ENCODE measurements at places on chromosomes 1 and 21.
A peak's percentile ranks its signal among the peaks of the same experiment; 100 is the strongest.

DNA sequence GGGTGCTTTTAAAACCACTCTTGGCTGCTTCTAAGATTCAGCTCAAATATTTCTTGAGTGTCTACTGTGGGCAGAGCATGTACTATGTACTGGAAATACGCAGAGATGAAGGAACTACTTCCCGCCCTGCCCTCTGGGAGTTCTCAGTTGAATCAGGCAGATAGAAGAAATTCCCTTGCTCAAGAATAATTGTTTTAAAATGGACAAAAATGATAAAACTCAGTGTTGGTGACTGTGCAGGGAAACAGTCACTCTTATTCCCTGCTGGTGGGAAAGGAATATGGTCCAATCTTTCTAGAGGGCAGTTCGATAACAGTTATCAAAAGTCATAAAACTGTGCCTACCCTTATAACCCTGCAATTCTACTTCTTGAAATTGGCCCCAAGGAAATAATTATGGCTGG lies 16.9 kb upstream of the GRHL3 start:
- no peak for DNase-seq

- no peak for DNase-seq
These were observed 51.7 kb downstream of the ABCA4 start for GRCh38 chr1:94068999-94069918.

DNA sequence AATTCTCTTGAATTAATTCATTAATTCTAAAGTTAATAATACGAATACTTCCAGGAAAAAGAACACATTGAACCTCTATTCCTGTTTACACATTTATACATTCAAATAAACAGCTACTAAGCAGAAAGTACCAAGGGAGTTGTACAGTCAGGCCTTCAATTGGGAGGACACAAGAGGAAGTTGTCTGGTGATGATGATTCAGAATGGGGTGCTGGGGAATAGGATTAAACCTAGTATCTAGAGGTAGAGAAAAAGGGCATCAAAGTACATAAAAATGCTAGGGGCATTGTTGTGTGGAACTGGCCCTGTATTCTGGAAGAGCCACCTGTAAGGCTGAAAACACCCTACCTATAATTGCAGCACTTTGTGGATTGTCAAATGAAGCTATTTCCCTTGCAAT lies 71.7 kb upstream of the MROH9 start:
- DNase-seq, result no peak

DNA sequence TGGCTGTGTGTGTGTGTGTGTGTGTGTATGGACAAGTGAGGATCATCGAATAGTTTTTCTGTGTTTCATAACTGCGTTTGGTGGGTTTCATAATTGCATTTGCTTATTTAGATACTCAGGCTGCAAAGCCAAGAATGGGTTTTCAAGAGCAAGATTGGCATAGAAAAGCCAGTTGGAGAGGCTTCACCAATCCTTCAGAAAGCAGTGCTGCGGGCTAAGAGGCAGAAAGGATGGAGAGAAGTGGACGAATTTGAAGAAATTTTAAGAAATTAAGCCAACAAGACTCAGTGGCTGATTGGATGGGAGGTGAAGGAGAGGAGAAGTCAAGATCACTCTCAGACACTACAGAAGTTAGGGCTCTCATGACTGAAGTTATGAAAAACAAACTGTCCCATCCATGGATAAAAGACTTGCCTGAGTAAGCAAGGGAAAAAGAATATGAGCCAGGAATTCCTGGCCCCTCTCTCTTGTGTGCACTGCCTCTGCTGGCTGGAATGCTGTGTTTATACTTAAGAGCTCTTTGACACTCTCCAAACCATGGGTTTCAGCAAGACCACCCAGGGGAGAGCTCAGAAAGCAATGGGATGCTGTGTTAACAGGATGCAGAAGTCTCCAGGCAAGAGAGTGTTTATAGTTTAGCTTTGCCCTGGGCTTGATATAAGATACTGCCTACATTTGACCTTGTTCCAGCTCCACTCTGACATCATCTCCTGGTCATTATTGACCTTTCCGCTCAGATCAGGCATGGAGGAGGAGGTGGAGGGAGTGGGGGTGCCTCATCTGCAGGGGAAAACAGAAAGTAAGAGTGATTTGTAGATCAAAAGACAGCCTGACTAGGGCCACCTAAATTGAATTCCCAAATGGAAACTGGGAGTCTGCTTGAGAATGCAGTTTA lies 232.0 kb upstream of the PLXNA2 start:
- DNase-seq, result no peak

DNA sequence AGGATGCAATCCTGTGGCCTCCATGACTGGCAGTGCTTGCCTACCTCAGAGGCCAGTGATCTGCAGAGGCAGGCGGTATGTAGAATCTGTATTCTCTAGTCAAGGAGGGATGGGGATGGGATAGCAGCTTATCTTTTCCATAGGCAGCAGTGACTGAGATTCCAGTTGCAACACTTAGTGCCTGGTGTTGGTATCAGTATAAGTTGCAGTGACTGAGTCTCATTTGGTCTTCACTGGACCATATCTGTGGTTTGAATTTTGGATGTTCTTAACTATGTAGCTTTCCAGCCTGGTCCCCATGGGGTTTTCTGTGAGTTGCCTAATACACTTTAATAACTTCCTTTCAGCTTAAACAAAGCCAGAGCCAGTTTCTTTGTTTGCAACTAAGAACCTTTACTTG lies 16.5 kb downstream of the DYRK1A start:
- no peak for DNase-seq

GRCh38 chr1:212555426-212555825 lies 53.1 kb upstream of the ATF3 start:
- no peak for DNase-seq

- peak; percentile 27 for DNase-seq
These were observed 698 bp downstream of the MOV10 start for GRCh38 chr1:112674986-112675727.

DNA sequence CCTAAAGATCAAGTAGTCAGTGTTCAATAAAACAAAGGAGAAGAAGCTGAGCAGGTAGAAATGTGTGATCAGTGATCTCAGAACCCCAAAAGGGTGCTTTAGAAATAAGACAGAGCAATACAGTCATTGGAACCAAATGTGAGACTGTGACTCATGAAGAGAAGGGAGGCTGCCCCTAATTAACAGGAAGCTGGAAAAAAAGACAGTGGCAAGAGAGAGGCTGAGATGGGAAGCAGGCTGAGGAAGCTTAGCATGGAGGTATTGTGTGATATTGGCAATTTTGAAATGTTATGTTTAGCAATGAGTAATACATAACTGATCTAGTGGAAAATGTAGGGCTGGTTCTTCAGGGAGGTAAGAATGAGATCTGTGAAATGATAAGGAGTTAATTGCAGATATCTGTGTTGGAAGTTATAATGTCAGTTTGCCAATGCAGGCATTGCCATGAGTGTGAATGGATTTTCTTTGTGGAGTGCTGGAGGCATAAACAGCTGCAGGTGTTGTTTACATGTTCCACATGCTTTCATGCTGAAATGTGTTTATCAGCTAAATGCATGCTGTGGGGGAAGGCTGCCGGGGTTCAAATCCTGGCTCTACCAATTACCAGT lies 90.6 kb upstream of the CACNA1E start:
- no peak for DNase-seq

DNA sequence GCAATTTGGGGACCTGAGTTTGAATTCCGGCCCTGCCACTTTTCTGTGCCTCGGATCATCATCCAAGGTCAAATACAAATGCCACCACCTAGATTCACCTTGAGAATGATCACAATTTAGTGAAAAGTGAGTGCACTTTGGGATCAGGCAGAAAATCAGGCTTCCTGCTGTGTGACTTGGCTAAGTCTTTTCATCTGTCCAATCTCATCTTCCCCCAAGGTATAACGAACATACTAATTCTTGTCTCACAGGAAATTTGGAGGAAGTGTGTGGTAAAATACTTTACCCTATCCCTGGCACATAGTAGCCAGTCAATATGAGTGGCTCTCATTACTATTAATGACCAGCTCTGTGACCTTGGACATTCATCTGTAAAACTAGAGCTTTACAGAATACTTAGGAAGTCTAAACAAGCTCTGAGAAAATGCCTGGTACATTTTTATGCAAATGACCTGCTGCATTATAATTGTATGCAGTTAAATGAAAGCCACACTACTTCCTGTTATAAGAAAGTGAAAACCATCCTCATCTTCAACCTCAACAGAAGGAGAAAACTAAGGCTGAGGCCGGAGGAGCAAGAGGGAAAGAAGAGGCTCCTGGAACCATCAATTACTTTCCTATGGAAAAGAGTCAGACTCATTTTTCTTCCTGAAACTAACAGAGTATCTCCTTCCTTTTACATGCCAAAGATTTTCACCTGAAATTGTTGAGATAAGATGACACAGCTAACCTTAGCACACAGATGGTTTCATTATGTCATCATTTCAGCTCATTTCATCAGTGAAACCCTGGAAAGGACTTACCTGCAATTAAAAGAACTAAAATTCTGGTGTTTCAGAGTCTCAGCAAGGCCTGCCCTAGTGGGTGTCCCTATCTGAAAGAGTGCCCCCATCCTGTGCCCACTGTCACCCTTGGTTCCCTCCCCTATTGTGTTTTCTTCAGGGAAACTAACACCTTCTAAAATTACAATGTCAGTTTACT lies 32.6 kb upstream of the RGS8 start:
- DNase-seq, result no peak

DNA sequence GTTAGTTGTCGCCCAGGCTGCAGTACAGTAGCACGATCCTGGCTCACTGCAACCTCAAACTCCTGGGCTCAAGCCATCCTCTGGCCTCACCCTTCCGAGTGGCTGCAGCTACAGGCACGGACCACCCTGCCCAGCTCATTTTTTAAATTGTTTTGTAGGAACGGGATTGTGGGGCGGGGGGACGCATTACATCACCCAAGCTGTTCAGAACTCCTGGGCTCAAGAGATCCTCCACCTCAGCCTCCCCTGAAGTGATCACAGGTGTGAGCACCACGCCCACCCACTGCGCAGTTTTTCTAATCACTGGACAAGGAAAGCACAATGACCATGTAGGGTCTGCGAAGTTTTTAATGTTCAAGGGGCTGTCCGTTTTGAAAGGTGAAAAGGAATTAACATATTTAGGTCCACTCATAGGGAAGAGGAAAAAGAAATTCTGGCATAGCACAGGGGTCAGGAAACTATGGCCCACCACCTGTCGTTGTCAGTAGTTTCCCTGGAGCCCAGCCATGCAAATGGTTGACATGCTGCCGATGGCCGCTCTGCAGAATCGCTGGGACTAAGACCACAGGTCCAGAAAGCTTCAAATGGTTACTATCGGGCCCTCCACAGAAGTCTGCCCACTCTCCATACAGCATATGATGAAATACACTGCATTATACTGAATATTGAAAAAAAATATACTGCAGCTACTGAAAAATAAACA lies 26.0 kb downstream of the SETD4 start:
- DNase-seq, result no peak

GRCh38 chr1:45359882-45360513 lies 19.8 kb upstream of the MUTYH start:
- DNase-seq, result peak; percentile 62

GRCh38 chr1:232292239-232292638 lies 337.7 kb downstream of the SIPA1L2 start:
- no peak for DNase-seq

DNA sequence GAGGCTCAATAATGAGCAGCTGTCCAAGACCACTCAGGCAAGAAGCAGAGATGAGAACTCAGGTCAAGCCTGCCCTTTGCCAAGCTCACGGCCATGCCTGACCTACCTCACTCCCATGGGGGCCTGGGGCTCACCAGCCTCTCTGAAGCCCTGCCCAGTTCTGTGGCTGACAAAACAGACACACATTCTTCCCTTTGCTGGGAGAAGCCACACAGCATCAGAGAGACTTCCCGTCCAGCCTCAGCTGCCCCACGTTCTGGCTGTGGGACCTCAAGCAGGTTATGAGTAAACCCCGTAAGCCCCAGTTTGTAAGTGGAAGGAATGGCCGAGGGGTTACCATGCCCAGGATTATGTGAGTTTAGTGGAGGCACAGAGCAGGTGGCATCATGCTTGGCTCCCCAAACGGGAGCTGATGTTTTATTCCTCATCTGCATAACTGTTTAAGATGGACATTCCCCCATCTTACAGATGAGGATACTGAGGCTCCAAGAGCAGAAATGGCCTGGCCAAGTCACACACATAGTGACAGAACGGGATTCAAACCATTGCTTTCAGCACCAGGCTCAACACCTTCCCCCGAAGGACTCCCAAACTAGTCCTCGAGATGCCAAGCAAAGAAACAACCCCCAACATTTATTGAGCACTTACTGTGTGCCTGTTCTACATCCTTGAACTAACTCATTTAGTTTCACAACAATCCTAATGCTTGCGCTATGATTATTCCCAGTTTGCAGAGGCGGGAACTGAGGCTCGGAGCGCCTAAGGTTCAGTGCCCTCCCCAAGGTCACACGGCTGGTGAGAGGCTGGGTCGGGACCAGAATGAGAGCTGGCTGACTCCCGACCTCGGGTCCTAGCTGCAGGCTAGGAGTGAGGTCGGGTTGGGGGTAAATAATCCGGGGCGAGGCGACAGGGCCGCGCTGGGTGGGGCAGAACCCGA lies 49.1 kb upstream of the LAPTM5 start:
- no peak for DNase-seq

DNA sequence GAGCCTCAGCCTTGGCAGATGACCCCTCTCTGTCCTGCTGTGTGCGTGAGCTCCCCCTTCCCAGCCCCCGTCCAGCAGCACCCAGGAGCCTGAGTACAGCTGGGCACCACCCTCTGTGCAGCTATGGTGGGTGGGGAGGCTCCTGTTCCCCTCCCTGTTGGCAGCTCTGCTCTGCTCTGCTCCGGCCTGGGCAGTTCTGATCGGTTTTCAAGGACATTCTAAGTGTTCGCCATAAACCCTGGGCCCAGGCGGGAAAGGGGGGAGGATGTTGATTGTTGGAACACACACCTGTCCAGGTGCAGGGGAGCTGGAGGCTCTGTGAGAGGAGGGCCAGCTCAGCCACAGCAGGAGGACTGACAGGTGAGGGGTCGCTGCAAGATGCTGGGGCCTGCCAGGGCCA lies at the start of gene CLCNKB:
TSS of gene CLCNKB (plus strand) at position 262 of the 400 bp plus-strand sequence. CDS start 711 bp downstream, outside the sequence.
- DNase-seq, result no peak

GRCh38 chr1:67053785-67054772 lies at the start of gene SLC35D1:
SLC35D1 (minus strand) TSS chr1:67054148; CDS start chr1:67054013, 135 bp downstream.
- peak; percentile 80 for DNase-seq

DNA sequence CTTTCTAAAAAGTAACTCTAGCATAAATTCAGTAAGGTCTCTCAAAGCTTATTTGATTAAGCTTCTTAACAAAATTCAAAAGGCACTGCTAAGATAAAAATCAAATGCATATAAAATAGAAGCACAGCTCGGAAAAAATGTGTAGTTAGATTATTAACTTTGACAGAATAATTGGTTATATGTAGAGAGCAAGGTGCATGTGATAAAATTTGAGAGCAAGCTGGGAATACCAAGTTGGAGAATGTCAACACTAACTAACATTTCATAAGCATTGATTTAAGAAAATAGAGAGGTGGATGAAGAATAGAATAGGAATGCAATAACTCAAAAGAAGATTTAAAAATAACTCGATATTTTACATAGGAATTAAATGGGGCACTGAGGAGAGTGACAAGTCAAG lies 204.5 kb upstream of the GREM2 start:
- DNase-seq, result no peak

- DNase-seq, result no peak
These were observed 90.2 kb downstream of the SDCCAG8 start for GRCh38 chr1:243346016-243346415.

Measured in activated CD4-positive, alpha-beta T cell treated with anti-CD3 and anti-CD28 coated beads, Interleukin-10, Interleukin-2, amounts not matched to agents 100 ng/mL and 50 ng/mL, durations not matched to agents 16 hours and 8 hours (primary cell).